Stimulated activated CD8-positive, alpha-beta memory T cell treated with anti-CD3 and anti-CD28 coated beads, Interleukin-4, amount 100 ng/mL, for 48 hours (primary cell): ENCODE measurements at places on chromosomes 5 and 9.
A peak's percentile ranks its signal among the peaks of the same experiment; 100 is the strongest.

DNA sequence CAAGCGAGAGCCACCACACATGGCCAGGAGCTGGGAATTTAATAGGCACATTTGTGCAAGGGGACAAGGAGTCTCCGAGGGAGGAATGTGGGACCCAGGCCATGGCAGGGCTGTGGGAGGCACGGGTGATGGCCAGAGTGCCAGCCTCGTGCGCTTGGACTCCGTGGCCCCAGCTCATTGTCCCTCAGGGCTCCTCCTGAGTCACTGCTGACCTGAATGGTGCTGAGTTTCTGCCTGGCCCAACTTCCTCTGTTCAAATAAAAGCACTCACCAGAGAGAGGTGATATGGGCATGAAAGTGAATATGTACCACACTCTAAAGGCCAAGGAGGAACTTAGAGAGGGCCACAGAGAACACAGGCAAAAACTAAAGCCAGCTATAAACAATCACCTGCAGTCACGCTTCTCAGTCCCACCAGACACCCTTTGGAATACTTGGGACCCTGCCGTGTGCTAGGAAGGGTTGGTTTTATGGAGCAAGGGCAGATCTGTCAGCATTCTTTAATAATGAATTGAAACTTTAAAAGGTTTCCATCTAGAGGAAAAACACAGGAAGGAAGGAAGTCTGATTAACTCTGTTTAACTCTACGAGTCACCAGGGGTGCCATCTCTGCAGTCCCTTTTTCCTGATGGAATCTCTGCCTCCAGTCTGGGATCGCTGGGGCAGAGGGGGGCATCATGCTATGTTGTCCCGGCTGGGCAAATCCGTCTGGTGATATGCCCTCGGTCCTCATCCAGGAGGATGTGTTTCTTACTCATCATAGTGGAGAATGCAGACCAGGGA, 25.1 kb upstream of the UBE2QL1 start:
- no peak for DNase-seq

DNA sequence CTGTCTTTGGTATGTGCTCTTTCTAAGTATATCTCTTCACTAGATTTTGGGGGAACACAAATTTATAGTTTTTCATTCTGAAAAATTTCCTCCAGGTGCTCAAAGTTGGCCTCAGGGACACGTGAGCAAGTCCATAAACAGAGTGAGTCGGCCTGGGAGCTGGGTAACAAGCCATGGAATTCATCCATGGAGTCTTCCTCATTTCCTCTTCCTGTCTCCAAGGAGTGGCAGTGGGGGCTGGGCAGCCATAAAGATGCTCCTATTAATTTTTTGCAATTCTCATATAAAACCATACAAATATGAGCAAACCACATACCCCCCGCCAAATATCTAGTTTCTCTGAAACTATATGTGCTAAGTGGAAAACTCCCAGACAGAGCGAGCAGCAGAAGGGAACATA, 136.6 kb upstream of the OTULINL start:
- no peak for DNase-seq

DNA sequence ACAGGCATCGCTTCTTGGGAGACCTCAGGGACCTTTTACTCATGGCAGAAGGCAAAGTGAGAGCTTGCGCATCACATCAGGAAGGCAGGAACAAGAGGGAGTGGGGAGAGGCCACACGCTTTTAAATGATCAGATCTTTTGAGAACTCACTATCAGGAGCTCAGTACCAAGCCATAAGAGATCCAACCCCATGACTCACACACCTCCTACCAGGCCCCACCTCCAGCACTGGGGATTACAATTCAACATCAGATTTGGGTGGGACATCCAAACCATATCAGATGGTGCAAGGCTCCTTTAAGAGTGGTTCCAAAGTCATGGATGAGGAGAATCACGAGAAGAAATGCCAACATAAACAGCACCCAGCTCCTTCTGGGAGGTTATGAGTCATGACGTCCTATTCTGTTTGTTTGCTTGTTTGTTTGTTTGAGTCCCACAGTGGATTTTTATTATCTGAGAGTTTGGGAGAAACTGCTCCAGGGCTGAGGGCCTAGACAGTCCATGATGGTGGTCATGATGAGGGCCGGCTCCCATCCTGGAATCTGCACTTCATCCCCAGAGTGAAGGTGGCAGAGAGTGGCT, 453.5 kb downstream of the GADD45G start:
- DNase-seq, result no peak

- DNase-seq, result peak; percentile 74
These were observed 557 bp upstream of the PHF2 start for GRCh38 chr9:93575796-93576257.

GRCh38 chr5:177526791-177527190, 10.0 kb upstream of the DDX41 start:
- no peak for DNase-seq

DNA sequence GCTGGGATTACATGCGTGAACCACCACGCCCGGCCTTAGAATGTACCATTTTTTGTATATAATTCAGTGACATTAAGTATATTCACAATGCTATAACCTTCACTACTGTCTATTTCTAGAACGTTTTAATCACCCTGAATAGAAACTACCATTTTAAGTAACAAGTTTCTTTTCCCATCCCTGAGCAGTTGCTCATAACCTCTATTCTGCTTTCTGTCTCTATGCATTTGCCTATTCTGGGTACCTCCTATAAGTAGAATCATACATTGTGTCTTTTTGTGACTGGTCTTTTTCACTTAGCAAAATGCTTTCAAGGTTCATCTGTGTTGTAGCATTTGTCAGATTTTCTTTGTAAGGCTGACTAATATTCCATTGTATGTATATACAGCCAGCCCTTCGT, 39.9 kb downstream of the DDX46 start:
- no peak for DNase-seq

DNA sequence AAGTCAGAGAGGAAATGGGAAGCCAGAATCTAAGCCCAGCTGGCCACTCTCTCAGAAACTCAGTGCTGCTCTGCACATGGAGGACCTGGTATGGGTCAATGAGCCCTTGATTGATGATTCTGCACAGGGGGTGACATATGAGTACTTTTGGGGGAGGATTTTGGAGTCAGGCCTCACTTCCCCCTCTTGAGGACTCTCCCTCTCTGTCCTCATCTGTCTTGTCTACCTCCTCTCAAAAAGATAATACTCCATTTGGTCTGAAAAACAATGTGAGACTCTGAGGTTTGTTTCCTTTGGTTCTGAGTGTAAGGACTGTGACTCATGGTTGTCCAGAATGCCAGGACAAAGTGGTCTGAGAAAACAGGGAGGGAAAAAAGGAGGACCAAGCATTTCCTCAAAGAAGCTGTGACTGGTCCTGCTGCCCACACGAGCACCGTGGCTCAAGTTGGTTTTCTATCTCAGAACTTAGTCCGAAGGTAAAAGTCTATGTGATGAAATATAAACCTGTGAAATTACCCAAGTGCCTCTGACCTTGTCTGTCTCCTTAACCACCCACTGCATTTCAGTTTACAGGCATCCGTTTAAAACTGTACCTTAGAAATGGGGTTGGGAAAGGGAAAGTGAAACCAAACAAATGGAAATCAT, 11.1 kb downstream of the TTC39B start:
- no peak for DNase-seq

DNA sequence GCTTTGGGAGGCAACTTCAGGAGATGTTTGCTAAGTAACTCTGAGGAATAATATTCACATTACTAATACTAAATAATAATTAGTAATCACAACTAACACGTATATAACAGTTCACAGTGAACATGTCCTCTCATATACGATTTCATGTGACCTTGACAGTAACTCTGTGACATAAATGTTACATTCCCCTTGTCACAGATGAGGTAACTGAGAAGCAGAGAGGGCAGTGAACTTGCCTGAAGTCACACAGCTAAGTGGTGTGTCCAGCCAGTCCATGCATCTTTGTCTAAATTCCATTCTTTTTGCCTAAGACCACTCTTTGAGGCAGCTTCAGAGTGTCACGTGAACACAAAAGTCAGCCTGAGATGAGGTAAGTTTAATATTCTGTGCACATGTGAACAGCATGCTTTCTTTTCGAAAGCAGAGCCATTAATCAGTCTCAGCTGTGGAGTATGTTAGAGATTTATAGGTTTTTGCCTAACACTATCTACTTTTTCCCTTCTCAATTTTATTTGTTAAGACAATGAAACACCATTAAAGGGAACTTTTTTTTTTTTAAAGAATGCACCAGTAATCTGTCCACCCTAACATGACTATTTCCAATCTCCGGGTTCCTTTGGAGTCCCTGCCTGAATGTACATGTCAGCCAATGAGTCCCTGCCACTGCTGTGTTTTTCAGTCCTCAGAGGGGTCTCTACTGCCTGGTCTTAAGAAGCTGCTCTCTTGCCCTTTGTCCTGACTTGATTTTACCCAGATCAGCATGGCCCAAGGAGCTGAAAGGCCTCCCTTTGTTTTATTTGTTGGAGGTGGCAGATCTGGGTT, 43.5 kb downstream of the SH3PXD2B start:
- DNase-seq, result no peak

DNA sequence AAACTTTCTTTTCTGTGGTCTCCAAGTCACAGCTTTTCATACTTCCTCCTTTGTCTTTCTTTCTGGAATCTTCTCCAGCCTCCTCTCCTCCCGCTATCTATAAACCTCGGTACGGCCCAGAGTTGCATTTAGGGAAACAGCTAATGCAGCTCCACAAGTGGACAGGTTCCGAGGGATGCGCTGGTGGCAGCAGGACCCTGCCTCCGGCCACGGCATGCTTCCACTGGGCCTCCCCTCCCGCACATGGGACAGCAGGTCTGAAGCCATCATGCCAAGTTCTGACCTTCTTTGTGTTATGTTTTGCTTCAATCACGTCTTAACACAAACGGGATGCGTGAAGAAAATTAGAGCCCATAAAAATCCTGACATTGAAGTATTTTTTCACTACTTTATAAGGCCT, 136.9 kb downstream of the IRX2 start:
- no peak for DNase-seq
